H9 (cell line): ENCODE measurements at places on chromosomes 4 and X. TPM values are rescaled to one million over a fixed set of nuclear protein-coding genes. Genes with fewer than 3 reads are reported as not detected.

Gene OPRPN
- total RNA-seq, result not detected in 2 replicates

Gene MCUB
- total RNA-seq, result 14.8 and 16.2 TPM in 2 replicates

Gene NHSL2
- 5.7 and 6.4 TPM in 2 replicates for total RNA-seq

Gene RPA4
- total RNA-seq, result 0.83 and 1.0 TPM in 2 replicates

DNA sequence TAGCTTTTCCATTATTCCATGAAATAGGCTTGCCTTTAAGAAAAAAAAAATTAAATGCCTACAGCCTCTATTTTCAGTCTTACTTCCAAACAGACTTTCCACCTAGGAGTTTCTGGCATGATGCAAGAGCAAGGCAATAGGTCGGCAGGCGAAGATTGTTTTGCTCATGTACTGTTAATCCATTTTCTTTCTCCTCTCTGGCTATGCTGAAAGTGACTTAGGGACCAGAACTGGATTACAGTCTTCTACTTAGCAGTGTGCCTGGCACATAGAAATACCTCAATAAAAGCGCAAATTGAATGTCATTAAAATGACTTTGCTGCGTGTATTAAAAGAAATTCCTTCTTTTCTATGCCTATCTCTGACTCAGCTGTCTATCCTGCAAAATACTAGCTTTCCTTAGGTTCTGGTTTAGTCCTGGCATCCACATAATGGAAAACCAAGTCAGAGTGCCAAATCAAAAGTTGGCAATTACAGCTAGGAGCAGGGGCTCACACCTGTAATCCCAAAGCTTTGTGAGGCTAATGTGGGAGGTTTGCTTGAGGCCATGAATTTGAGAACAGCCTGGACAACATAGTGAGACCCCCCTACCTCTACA is 51.9 kb downstream of the CC2D2A start:
- DNase-seq, result no peak

DNA sequence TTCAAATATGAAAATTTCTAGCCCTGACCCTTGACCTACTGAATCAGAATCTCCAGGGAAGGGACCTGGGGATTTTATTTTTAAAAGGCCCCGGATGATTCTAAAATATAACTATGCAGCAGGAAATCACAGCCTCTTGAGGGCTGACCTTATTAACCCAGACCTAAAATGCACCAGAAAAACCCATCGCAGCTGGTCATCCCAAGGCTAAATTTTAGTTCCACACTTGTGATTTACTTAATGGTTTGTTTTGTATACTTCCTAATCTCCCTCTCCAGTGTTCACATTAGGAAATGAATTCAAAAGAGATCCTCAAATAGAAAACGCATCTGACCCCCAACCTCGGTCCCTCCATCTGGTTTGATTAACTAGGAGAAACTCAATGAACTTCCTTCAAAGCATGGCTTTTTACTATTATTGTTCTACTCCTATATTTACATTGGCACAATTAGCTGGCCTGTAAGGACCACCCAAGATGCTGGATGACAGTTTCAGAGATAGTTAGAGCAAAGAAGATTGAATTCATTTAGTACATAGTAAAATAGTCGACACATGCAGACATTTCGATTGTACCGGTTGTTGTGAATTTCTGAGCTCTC is 147.8 kb upstream of the MED14 start:
- no peak for DNase-seq

DNA sequence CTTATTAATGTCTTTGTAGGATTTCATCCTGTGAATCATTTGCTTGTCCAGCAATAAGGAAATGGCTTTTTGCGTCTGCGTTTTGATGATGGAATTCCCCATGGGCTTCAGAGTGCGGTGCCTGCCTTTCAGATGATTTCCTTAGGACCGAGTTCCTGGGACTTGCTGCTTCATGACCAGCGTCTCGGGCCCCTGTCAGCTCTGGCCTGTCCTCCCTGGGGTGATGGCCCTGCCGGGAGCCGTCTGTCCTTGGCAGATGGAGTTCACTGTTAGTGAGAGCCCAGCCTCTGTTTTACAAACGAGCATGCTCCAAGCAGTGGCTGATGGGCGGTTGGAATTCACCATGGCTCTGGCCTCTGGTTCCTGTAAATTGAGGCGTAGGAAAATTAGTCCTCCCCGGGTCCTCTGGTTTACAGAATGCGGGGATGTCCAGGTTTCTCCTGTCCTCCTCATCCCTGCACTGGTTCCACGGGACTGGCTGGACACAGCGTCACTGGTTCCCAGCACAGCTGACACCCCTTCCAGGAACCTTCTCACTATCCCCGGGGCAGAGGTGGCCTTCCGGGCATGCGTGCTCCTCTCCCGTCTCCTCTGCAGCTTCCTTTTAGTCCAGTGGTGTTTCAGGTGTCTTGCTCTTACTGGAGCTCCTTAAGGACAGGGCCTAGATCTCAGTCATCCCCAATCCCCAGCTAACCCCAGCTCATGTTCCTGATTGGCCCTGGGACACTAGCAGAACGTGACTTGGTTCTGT is 34.9 kb downstream of the TBC1D14 start:
- DNase-seq, result no peak

GRCh38 chr4:8103421-8104390 is 54.9 kb downstream of the ABLIM2 start:
- DNase-seq, result no peak

GRCh38 chrX:96407072-96407471 is 277.6 kb upstream of the DIAPH2 start:
- no peak for DNase-seq
